ENCODE measurements at places on chromosomes 11 and 22. TPM values are rescaled to one million over a fixed set of nuclear protein-coding genes. Genes with fewer than 3 reads are reported as not detected.

DNA sequence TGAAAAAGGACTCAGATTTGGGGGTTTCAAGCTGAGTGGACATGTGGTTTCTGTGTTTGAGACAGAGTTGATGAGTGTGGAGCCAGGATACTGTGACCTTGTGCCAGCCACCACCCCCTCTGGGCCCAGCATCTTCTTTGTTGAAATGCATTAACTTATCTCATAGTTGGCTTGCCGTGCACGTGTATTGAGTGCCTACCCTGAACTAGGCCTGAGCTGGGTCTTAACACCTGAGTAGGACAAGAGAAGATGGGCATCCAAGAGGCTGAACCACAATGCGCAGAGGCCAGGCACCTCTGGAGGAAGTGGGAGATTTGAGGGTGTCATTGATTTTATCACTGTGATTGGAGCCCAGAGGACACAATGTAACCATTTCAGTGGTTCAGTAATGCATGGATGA is 117.6 kb upstream of the CRYBB3 start:
- no peak overlapping the region for H3K27ac ChIP-seq
- DNase-seq = no peak
- H3K4me1 ChIP-seq = peaks cover 2% of the 10 kb centered on the region
- H3K36me3 ChIP-seq = no peaks in the 10 kb centered on the region

- H3K27ac ChIP-seq = no peak overlapping the region
- no peak overlapping the region for H3K4me3 ChIP-seq
- peaks cover 6% of the 10 kb centered on the region for H3K4me1 ChIP-seq
- H3K27me3 ChIP-seq = no peaks in the 10 kb centered on the region
- no peak for DNase-seq
These were observed 97.1 kb upstream of the NAV2 start for GRCh38 chr11:19615341-19616183.

Gene NRGN
- polyA plus RNA-seq = 3.3 TPM

GRCh38 chr11:60831501-60832079 is 10.3 kb upstream of the CCDC86 start:
- no peak for DNase-seq
- H3K27ac ChIP-seq = no peak overlapping the region
- no peak overlapping the region for H3K4me3 ChIP-seq
- no peaks in the 10 kb centered on the region for H3K27me3 ChIP-seq

Gene ASCL2
- 0.10 TPM for polyA plus RNA-seq

Gene MCHR1
- polyA plus RNA-seq = 18.1 TPM

Gene ZNF214
- polyA plus RNA-seq = 3.5 TPM

Gene KCNQ1OT1
- 0.52 TPM for polyA plus RNA-seq

- H3K36me3 ChIP-seq = no peaks in the 10 kb centered on the region
- no peak overlapping the region for H3K27ac ChIP-seq
- no peaks in the 10 kb centered on the region for H3K4me1 ChIP-seq
- H3K27me3 ChIP-seq = no peaks in the 10 kb centered on the region
- H3K4me3 ChIP-seq = no peak overlapping the region
- DNase-seq = peak; percentile 62
These were observed 12.7 kb upstream of the TMEM218 start for GRCh38 chr11:125123947-125124617.

- DNase-seq = no peak
- no peak overlapping the region for H3K27ac ChIP-seq
- H3K36me3 ChIP-seq = no peaks in the 10 kb centered on the region
- no peaks in the 10 kb centered on the region for H3K4me1 ChIP-seq
- no peak overlapping the region for H3K4me3 ChIP-seq
These were observed 19.0 kb downstream of the ZMAT5 start for GRCh38 chr22:29747832-29748231.

Gene KREMEN1
- polyA plus RNA-seq = 15.4 TPM

- H3K36me3 ChIP-seq = no peaks in the 10 kb centered on the region
- no peak overlapping the region for H3K4me3 ChIP-seq
- peaks cover 2% of the 10 kb centered on the region for H3K27me3 ChIP-seq
- DNase-seq = no peak
These were observed 62.3 kb upstream of the PARVA start for GRCh38 chr11:12315024-12315423.

DNA sequence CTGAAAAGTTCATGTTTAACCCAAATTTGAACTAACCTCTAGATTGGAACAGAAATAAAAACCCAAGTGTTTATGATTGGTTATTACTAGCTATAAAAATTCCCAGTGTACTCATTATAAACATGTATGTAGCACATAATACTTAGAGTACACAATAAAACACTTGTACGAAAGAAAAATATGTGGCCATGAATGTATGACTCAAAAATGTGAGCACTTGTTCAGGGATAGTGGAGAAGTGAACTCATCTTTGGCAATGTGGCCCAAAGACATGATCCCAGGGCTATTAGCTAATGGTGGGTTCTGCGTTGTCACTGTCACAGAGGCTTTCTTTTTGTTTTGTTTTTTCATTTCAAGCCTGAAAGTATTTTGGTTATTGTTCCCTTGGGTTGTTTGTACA is 72.0 kb downstream of the PPFIBP2 start:
- H3K27me3 ChIP-seq = no peaks in the 10 kb centered on the region
- no peaks in the 10 kb centered on the region for H3K36me3 ChIP-seq
- no peak for DNase-seq
- H3K4me1 ChIP-seq = peaks cover 12% of the 10 kb centered on the region
- no peak overlapping the region for H3K27ac ChIP-seq

DNA sequence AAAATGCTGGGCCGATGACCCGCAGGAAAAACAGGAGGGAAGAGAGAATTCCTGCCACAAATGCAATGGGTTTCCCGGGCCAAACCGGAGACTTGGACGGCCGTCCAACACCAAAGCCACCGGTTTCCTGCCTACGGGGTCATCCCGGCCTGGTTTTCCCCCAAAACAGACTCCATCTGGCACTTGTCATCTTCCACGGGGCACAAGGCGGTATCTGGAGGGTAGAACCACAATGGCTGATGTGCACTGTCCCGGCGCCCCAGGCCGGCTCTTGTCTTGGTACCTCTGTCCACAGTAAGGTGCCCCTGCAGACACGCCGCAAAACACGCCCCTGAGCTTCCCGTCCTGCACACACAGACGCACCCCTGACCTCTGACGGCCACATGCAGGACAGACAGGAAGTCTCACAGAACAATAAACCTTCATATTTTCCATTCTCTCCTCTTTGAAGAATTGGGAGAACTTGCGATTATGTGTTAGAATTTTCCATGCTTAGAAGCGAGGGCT is 20.1 kb downstream of the CELSR1 start:
- H3K36me3 ChIP-seq = no peaks in the 10 kb centered on the region
- H3K4me1 ChIP-seq = no peaks in the 10 kb centered on the region
- no peak for DNase-seq
- H3K4me3 ChIP-seq = no peak overlapping the region

DNA sequence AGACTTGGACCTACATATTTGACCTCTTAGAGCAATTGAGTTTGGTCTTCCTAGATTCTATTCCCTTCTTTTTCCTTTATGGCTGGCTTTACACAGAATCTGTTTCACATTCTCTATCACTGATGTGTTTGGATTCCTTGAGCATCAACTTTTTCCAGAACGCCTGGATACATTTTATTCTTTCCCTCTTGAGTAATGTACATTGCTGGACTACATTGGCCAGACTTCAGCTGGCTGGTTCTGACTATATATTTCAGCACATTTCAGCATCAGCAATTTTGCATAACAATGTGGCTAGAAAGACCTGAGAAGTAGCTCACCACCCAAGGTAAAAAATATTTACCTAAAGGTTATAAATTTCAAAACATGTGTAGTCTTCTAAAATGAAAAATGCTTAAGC is 2198.2 kb upstream of the RAG2 start:
- no peak for DNase-seq
- no peak overlapping the region for H3K27ac ChIP-seq
- H3K27me3 ChIP-seq = no peaks in the 10 kb centered on the region

- H3K36me3 ChIP-seq = no peaks in the 10 kb centered on the region
- H3K27ac ChIP-seq = peak overlapping the region; percentile 63
- peaks cover 7% of the 10 kb centered on the region for H3K4me1 ChIP-seq
- DNase-seq = no peak
These were observed 18.2 kb upstream of the TXNRD2 start for GRCh38 chr22:19959587-19960490.

Gene OR2D2
- not detected for polyA plus RNA-seq

DNA sequence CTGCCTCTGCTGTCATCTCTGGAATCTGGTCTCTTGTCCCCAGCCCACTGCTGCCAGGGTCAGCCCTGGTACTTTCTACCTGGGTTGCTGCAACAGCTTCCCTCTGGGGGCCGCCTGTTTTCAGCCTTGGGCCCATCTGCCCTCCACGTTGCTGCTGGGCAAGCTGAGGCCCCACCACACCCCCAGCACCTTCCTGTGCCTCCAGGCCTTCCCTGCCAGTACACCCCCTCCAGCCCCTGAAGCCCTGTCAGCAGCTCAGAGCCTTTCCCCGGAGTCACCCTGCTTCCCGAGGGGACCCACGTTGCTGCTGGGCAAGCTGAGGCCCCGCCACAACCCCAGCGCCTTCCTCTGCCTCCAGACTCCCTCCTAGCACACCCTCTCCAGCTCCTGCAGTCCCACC is 3.3 kb upstream of the SAMM50 start:
- no peak overlapping the region for H3K27ac ChIP-seq
- H3K27me3 ChIP-seq = no peaks in the 10 kb centered on the region
- H3K4me1 ChIP-seq = peaks cover 5% of the 10 kb centered on the region
- no peaks in the 10 kb centered on the region for H3K36me3 ChIP-seq
- DNase-seq = no peak

GRCh38 chr11:89205378-89205777 is 27.7 kb downstream of the TYR start:
- no peak overlapping the region for H3K4me3 ChIP-seq
- H3K27ac ChIP-seq = no peak overlapping the region
- H3K4me1 ChIP-seq = no peaks in the 10 kb centered on the region
- no peak for DNase-seq
- no peaks in the 10 kb centered on the region for H3K27me3 ChIP-seq

GRCh38 chr11:17905477-17905876 is 107.4 kb downstream of the SERGEF start:
- no peak overlapping the region for H3K27ac ChIP-seq
- H3K36me3 ChIP-seq = no peaks in the 10 kb centered on the region

Gene MS4A7
- 5.4 TPM for polyA plus RNA-seq

DNA sequence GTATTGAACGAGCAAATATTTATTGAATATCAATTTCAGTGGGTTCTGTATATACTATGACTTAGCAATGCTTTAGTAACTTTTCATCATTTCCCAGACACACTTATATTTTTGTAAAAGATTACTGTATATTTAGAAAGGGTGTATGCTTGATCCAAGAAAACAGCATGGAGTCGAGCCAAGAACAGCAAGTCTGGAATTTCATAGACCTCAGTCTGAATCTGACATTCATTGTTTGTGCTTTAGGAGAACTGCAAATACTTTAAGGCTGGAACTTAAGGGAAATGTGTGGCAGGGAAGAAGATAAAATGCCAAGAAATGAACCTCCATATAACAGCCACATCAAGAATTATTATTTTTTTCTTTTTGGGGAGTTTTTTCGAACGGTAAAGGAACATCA is 1156.8 kb downstream of the LRRC4C start:
- no peaks in the 10 kb centered on the region for H3K36me3 ChIP-seq
- H3K27me3 ChIP-seq = no peaks in the 10 kb centered on the region
- H3K4me3 ChIP-seq = no peak overlapping the region
- no peak for DNase-seq
- H3K27ac ChIP-seq = no peak overlapping the region
- no peaks in the 10 kb centered on the region for H3K4me1 ChIP-seq

Gene CNTN5
- 0.12 TPM for polyA plus RNA-seq
